ENCODE measurements at places on chromosomes 7 and 10. TPM values are rescaled to one million over a fixed set of nuclear protein-coding genes. Genes with fewer than 3 reads are reported as not detected.

DNA sequence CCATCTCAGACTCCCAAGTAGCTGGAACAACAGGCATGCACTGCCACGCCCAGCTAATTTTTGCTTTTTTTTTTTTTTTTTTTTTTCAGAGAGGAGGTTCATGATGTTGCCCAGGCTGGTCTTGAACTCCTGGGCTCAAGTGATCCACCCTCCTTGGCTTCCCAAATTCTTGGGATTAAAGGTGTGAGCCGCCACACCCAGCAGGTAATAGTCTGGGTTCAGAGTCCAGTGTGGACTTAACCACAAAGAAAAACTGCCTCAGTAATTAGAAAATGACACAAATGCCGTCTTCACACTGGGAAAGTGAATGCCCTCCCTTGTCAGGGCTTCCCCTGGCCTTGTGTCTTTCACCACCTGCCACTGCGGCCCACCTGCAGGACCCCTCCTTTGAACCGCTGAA, 101.1 kb downstream of the RAB11FIP2 start:
- no peaks in the 10 kb centered on the region for H3K36me3 ChIP-seq
- no peak overlapping the region for H3K4me3 ChIP-seq
- no peaks in the 10 kb centered on the region for H3K4me1 ChIP-seq
- no peaks in the 10 kb centered on the region for H3K27me3 ChIP-seq
- H3K27ac ChIP-seq: no peak overlapping the region

GRCh38 chr7:50584793-50585408, 19.7 kb upstream of the DDC start:
- DNase-seq: no peak
- H3K4me3 ChIP-seq: no peak overlapping the region
- no peak overlapping the region for H3K27ac ChIP-seq
- H3K4me1 ChIP-seq: no peaks in the 10 kb centered on the region
- H3K27me3 ChIP-seq: no peaks in the 10 kb centered on the region

GRCh38 chr10:83750604-83751003, 388.7 kb upstream of the GHITM start:
- no peak for DNase-seq
- H3K36me3 ChIP-seq: no peaks in the 10 kb centered on the region
- H3K4me1 ChIP-seq: no peaks in the 10 kb centered on the region
- H3K4me3 ChIP-seq: no peak overlapping the region
- no peak overlapping the region for H3K27ac ChIP-seq

Gene ARHGEF35
- 10.3 TPM for total RNA-seq

Gene ANAPC16
- 113 TPM for total RNA-seq
